ENCODE measurements at places on chromosomes 16 and 17.

DNA sequence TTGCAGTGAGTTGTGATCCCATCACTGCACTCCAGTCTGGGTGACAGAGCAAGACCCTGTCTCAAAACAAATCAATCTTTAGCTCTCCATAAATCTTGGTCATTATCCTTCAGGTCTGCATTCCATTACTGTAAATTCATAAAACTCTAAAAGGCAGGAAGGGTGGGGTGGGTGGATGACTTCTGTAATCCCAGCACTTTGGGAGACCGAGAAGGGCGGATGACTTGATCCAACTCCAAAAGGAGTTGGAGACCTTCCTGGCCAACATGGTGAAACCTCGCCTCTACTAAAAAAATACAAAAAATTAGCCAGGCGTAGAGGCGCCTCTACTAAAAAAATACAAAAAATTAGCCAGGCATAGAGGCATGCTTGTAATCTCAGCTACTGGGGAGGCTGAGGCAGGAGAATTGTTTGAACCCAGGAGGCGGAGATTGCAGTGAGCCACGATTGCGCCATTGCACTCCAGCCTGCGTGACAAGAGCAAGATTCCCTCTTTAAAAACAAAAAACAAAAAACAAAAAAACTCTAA lies 2.2 kb upstream of the UBE2Z start:
- no peak for DNase-seq

- DNase-seq, result no peak
Observed at GRCh38 chr17:43445009-43445589, 38.7 kb upstream of the DHX8 start.

GRCh38 chr17:41705271-41705991 lies 6.7 kb upstream of the GAST start:
- DNase-seq, result no peak

- DNase-seq, result no peak
Observed at GRCh38 chr16:69823831-69824563, 61.9 kb downstream of the WWP2 start.

DNA sequence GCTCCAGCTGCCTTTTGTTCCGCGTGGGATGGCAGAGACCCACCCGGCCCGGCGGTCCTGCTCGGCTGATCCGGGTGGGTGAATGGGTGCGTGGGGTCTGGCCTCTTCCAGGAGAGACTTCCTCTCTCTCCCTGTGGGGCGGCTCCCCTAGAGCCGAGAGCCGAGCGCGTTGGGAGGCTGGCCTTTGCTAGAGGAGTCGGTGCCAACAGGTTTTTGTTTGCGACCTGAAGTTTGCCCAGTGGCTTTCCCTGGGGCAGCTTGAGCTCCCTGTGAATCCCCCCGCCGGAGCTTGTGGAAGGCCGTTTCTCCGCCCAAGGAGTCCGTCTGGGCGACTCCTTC lies 970 bp downstream of the EPN2 start:
- no peak for DNase-seq

DNA sequence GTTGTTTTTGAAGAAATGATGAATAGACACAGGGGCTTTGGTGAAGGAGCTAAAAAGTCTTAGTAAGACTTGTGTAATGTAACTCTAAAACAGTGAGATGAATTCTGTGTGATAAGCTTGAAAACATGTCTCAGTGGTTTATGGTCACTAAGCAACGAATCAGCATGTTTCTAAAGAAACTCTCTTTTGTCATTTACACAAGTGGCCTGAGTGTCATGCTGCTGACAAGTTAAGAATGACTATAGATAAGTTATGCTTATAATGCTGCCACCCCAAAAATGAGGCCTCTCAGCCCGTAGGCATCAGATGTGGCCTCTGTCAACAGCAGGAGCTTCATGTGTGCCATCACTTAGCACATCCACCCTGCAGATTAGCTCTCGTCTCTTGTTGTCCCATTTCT lies 8.7 kb downstream of the COX10 start:
- DNase-seq, result no peak

DNA sequence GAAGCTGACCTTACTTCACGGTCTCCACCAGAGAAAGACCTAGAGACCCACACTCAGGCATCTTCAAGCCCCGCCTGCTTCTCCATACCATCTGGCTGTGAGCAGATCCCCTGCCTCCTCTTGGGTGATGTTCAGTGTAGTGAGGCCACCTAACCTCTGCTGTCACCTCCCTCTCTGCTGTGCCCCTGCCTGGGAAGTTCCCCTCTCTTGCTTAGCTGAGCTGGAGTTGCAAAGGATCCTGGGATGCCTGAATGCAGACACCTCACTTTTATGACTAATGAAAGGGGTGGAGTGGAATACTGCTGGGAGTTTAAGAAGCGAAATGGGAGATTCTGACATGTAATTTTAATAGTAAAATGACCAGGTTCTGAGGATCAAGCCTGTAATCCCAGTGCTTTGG lies 5.8 kb downstream of the IRX3 start:
- no peak for DNase-seq

- no peak for DNase-seq
Observed at GRCh38 chr17:10797476-10798328, 6.2 kb downstream of the TMEM238L start.

DNA sequence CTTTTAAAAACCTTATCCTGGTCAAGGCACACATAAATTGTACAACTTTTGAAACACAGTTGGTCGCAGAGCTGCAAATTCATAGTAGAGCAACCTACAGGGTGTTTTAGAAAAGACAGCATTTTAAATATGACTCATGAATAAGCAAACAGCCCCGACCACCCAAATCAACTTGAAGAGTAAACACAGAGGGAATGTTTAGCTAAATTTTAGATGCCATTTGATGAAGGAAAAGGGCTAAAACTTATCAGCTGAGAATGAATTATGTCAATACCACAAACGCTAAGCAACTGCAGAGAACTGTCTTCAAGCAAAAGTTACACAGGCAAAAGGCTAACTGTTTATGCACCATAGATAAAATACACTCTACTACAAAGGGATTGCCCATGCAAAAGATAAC lies 427.5 kb upstream of the PSMD7 start:
- no peak for DNase-seq

DNA sequence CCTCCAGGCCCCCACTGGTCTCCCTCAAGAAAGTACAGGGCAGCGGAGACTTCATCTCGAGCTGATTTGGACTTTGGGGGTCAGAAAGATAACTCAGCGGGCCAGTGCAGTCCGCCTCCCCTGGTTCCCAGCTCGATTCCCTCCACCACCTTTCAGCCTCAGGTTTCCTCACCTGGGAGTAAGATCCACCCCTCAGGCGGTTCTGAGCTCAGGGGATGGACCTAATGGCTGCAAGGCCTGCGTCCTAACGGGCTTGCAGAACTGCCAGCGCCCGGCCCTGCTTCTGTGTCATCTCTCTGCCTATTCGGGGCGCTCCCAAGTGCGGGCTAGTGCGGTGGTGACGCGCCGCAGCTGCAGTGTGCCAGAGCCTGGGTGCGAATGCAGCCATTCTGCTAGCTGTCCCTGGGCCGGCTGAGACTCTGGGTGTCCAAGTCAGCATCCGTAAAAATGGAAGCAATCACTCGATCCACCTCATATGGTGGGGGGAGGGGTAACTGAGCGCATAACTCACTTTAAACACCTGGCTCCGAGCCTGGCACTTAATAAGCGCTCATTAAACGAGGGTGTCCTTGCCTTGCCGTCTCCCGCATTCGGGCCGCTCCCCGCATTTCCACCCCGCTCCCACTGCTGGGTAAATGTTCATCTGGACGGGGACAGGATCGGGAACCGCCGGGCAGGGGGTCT lies 129.6 kb upstream of the LHX1 start:
- DNase-seq, result no peak

DNA sequence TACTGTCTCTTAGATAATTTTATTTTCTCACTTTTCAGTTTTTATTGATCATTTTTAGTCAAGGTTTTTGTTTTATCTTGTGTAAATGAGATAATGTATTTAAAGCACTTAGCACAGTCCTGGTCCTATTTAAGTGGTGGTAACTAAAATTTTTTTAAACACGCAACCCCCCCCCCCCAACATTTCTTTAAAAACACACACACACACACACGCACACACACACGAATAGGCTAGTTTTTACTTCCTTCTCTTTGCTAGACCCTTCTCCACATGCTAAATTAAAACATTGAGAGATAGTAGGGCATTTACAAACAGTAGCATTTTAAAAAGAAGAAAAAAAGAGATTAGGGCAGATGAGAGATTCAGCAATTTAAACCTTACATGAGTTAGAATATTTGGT lies 5.0 kb downstream of the NFATC3 start:
- no peak for DNase-seq

- DNase-seq, result no peak
Observed at GRCh38 chr16:48864055-48864454, 254.1 kb upstream of the N4BP1 start.

DNA sequence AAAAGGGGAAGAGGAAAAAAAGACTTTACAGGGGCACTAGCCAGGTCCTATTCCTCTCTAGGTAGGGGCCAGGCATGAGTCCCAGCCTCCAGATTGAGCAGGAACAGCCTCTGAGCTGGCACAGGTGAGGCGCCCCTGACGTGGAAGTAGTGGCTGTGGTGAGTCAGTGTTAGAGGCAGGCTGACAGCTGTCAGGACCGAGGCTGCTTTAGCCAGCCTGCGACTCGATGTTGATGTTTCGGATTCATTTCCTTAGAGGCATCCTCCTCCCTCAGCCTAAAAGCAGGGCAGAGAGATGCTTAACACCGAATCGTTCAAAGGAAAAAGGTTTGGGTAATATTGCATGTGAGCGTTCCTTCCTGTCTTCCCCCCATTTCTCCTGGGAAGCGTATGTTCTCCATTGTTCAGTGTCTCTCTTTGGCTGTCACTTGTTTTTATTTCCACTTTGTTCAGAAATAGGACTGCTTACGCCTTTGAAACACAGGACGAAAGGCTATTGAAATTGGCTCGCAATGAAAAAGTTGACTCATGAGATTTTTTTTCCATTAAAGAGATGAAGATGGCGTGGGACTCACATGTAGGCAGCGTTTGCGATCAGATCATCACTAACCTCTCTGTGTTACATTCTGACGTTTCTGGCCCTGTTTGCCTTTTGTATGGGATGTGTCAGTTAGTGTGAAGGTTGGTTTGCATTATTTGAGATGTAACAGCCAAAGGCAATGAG lies 1.3 kb downstream of the KIAA0513 start:
- DNase-seq, result peak; percentile 36

DNA sequence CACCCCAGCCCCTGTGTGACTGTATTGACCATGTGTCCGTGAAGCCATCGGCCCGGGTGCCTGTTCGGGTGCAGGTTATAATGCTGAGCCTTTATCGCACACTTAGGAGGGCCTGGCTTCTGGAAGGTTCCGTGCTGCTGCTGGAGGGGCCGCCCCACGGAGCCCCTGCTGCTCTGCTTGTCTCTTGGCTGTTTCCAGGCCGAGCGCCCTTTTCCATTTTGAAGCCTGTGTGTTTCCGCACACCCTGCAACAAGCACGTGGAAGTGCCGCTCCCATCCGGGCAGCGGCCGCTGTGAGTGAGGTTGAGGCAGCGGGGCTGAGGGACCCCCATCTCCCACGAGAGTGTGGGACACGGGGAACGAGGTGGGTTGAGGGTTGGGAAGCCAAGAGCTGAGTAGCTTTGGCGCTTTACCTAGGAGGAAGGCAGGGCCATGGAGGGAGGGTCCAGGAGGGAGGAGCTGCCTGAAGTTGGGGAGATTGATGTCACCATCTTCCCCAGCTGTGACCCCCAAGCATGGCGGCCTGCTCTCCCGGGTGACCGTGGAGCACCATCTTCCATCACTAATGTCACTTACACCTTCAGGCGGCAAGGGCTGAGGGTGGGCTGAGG lies 200.1 kb upstream of the GSE1 start:
- DNase-seq, result no peak

GRCh38 chr16:81731649-81732048 lies 47.4 kb upstream of the PLCG2 start:
- no peak for DNase-seq

- DNase-seq, result no peak
Observed at GRCh38 chr17:80539022-80539641, 5.5 kb upstream of the RPTOR start.

GRCh38 chr17:61368049-61368831 lies 31.4 kb upstream of the TBX2 start:
- DNase-seq, result no peak

DNA sequence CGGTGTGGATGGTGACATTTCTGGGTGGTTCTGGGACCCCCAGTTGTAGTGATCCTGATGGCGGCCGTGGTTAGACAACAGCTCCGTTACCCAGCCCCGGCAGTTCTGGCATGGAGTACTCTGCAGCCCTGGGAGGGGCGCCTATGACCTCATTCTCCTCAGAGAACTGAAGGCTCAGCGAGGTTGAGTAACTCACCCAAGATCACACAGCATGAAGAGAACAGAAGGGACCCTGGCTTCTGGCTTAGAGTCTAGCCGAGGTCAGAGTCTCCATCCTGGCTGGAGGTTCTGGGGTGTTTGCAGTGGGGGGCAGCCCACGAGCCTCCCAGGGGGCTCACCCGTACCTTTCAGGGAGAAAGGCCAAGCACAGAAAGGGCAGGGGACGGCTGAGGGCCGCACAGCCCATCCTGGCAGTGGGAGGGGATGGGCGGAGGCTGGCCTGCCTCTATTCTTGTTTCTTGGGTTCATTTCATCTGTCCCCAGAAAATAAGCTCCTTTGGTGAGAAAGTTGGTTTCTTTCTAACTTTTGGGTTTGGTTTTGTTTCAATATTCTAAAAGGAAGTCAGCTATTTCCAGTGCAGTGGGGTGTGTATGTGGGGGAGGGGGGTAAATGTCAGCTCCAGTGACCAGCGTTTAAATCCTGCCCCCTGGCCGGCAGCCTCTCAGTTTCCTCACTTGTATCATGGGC lies 13.2 kb downstream of the ZFPM1 start:
- DNase-seq, result no peak

- DNase-seq, result no peak
Observed at GRCh38 chr17:41451154-41451728, 10.5 kb upstream of the KRT38 start.

DNA sequence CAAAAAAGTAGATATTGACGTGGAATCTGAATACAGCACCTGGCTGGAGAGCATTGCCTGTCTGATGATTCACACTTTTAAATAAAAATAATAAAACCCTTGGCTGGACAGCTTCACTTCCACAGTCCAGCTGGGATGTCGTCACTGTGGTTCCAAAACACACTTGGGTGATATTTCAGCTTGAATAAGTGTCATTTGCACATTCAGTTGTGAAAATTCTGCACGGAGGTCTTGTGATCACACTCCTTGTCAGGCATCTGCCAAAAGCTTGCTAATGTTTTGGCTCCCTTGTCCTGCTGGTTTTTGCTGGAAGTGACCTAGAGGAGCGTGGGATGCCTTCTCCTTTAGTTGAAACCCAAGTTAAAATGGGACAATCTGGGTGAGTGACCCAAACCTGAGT lies 60.7 kb downstream of the PCTP start:
- DNase-seq, result no peak

- peak; percentile 10 for DNase-seq
Observed at GRCh38 chr16:4664538-4665418, 28.6 kb upstream of the NUDT16L1 start.

- DNase-seq, result no peak
Observed at GRCh38 chr16:73161977-73162376, 114.0 kb upstream of the ZFHX3 start.

GRCh38 chr16:61926766-61927165 lies 109.5 kb downstream of the CDH8 start:
- DNase-seq, result no peak

DNA sequence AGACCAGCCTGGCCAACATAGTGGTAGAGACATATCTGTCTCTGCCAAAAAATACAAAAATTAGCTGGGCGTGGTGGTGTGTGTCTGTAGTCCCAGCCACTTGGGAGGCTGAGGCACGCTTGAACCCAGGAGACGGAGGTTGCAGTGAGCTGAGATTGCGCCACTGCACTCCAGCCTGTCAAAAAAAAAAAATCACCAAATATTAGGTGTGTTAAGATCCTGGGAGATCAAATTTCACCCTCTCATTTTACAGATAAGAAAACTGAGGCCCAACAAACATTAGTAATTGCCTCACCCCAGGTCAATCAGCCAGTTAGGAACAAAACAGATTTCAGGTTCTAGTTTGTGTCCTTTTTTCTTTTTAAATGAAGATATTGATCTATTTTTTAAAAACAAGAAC lies 116.7 kb downstream of the MSI2 start:
- no peak for DNase-seq
